ENCODE measurements at places on chromosomes 16 and 17.

DNA sequence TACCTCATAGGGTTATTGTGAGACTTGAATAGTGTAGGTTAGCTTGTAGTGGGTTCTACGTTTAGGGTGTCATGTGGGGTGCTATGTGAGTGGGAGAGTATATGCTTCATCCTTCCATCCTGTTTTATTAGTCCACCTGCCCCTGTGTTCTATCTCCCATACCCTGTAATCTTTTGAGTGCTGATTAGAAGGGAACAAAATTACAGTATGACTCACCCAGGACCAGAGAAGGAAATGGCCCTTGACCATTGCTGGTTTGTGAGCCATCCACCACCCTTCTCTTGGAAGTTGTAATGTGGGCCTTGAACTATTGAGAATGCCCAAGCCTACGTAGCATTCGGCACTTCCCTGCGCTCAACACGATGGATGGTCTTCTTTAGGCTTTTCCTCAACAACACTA, 17.1 kb downstream of the SAP30BP start:
- no peak for DNase-seq

DNA sequence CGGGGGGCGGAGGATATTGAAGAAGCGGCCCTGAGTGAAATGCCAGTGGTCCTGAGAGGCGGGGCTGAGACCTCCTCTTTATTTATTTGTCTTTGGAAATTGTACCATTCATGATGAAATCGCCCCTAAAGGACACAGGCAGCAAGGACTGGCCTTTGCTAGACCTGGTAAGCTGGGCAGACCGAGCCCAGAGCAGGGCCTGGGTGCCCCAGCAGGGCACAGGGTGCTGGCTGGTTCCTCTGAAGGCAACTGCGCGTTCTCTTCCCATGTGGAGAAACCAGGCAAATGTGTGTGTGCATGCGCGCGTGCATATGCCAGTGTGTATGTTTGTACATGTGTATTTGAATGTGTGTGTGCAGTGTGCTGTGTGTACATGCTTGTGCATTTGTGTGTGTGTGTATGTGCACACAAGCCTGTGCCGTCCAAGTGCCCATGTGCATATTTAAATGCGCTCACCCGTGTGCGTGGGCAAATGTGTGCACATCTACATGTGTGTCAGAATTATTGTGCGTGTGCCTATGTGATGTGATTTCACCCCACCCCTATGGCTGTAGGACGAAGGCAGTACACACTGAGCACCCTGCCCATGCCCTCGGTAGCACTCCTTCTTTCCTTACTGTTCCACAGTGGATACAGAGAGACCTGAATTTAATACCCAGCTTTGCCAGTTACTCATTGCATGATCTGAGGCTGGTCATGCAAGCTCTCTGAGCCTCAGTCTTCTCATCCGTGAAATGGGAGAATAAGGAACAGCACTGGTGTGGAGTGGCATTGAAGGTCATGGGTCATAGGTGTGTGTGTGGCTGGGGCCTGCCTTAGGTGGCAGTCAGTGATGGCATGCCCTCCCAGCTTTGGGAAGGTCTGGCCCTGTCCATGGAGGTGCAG, 105.2 kb downstream of the CMIP start:
- DNase-seq, result no peak

DNA sequence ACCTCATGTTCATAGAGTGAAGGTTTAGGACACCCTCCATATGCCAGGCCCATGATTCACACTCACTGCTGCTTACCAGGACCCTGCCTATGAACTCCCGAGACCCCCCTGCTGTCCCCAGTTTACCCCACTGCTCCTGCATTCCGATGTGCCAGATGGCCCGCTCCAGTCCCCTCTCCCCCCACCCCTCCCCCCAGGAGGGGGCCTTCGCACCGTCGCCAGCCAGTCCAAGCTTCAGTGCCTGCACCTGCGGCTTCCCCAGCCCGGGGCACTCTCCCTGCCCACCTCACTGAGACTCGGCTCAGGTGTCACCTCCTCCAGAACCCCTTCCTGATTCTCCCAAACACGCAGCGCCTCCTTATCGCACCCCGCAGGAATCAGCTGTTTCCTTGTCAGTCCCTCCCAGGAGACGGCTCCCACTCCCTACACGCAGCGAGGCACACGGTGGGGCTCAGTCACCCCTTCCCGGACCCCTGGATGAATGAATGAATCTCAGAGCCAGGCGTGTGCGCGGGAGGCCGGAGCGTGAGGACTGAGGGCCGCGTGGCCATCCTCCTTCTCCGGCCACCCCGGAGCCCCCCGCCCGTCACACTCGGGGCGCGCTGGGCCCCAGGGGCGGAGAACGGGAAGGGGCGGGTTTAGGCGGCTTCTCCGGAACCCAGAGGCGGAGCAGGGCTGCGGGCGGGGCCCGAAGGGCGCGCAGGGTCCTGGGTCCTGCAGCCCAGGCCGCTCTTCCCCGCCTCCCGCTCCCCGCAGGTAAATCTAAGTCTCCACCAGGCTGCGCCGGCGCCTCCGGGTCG, 1.6 kb downstream of the MYO1C start:
- DNase-seq, result peak; percentile 82

DNA sequence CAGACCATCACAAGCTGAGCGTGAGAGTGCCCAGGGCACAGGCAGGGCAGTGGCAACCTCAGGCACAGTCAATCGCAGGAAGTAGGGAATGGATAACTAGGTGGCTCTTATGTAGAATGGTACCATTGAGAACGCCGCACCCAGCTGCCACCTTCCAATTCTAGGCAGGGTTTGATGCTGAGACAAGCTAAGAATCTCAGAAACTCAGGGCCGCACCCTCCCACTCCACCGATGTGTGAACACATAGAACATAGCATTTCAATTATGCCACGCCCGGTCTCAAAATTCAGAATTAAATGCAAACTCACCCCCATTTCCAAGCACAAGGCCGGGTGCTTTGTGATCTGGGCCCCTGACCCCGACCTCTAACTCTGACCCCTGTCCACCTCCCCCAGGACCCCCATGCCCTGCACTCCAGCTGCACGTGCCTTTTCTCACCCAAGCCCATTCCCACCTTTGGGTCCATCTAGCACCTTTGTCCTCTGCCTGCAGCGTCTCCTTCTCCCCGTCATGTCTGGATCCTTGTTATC, 178.4 kb downstream of the C16orf95 start:
- DNase-seq, result peak; percentile 39

DNA sequence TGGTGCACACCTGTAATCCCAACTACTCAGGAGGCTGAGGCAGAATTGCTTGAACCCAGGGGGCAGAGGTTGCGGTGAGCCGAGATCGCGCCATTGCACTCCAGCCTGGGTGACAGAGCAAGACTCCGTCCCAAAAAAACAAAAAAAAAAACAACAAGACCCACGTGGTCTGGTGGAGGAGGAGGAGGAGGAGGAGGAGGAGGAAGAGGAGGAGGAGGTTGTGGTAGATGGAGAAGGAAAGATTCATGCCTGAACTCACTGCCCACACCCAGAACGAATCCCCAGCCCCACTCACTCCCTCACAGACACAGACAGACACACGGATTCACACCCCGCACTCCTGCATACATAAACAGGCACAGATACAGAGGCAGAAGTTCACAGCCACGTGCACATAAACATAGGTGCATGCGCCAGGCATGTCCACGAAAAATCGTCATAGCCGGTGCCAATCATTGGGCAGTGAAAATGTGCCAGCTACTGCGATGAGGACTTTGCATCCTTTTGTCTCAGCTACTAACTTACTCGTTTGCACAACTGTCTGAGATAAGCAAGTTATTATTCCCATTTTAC, 138.5 kb downstream of the WSCD1 start:
- no peak for DNase-seq

DNA sequence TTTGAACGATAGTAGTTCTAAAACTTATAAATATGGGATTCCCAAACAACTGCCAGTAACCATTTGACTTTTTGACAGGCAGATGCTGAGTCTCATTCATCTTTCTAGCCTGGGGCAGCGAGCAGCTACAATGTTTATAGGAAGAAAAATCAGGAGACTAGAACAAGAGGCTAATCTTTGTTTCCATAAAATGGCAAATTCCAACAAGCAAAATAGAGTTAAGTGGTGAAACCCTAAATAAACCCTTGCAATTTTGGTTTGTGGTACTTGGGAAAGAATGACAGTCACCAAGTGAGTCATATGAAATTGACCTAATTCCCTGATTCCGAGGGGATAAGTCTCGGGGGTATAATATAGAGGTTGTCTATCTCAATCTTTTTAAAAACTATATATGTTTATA, 27.3 kb upstream of the HS3ST2 start:
- DNase-seq, result no peak

DNA sequence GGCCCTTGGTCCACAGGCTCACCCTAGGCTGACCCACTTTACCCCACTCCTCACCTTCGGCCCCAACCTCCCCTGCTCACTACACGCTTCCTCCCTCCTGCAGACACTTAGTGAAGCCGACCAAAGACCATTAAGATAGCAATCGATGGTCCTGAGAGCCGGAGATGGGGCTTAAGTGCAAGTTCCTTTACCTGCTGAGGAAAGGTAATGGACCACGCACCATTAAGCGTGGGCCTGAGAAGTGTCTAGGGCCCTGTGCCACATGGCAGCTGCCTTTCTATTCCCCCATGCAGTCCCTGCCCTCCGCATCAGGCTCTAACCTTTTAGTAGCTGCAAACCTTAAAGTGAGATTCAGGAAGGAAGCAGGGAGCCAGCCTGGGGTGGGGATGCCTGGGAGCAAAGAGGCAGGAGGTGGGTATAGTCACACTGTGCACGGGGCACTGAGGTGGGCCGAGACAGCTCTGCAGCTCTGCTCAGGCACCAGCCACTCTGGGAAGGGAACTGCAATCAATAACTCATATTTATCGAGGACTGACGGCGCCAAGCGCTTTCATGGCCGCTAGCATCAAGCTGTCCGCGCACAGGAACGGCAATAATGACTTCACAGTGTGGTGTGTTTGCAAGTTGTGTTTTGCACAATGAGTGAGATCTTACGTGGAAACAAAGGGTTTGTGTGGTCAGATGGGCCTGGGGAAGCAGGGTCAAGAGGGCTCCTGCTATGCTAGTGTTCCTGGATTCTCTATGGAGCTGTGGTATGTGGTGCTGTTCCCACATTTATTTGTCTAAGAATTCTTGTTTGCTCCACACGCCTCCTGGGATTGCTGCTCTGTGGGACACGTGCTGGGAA, 84.9 kb upstream of the CDC42EP4 start:
- no peak for DNase-seq

- DNase-seq, result no peak
Observed at GRCh38 chr17:31274252-31274651, 22.8 kb downstream of the OMG start.

- no peak for DNase-seq
Observed at GRCh38 chr17:63843910-63844677, 1.6 kb upstream of the SMARCD2 start.

DNA sequence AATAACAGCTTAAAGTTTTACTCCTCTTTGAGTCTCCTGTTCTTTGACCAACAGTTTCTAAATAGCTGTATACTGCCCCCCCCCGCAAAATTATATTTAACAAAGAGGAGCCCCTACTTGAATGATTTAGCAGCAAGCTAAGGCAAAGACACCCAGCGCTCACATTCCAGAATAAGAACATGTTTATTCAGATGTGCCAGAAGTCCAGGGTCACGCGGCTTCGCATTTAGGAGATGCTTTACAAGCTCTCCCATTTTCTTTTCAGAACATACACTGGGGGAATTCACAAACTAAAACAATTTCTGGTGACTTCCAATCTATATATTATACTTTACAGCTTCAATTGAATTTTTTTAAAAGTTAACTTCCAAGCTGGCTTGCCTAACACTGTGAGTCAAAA, 5.3 kb downstream of the PLD6 start:
- no peak for DNase-seq

DNA sequence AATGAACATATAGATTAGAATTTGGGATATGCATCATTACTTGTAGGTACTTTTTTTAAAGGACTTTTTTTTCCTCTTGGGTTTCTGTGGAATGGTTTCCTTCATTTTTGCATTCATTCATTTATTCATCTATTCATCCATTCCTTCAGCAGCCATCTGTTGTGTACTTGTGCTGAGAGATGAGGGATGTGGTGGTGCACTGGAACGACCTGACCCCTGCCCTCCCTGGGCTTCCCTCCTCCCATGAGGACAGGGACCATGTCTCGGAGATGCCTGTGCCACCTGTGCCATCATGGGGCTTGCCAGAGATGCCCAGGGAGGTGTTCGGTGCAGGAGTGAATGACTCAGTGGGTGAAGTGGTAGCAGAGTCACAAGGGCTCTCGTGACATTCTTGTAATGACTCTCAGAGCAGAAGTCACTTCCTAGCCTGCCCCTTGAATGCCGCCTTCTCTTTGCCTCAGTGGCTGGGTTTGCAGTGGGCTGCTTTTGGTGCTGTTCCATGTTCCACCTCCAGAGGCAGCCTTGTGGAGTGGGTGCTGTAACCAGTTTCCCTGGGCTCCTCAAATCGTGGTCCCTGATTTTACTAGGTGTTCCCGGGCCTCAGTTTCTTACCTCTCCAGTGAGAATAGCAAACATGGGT, 43.9 kb downstream of the CLEC16A start:
- no peak for DNase-seq

DNA sequence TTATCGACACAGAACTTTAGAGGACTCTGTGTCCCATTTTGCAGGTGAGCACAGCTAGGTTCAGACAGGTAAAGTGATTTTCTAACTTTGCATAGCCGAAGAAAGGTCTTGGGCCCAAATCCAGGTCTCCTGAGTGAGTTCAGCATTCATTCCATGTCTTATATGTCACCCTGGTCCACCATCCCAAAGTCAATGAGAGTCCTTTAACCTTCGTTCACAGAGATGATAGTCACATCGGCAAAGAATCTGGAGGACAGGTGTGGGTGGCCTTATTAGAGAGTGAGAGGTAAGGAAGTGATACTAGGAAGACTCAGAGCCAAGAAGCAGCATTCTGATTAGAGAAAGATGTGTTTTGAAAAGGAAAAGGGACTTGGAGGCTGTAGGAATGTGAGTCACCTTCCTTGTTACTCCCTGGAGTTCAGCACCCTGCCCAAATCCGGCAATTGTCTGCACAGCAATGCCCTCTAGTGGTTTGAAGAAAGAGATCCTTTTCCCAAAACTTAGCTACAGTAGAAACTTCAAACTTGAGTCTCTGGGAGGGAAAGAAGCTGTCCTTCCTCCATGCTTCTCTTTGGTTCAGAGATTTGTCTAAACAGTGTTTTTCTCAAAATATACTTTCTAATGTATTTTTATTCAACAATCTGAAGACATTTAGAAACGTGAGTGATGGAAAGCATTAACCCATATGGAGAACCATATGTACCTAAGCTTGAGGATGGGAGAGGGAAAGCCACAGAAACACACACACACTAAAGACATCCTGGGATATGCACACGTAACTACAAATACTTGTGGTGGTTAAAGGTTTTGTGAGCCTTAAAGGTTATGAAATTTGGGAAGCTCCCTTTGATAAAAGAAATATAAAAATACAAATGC, 96.4 kb upstream of the SHISA6 start:
- no peak for DNase-seq
